Activated CD4-positive, CD25-positive, alpha-beta regulatory T cell (primary cell): ENCODE measurements at places on chromosomes 5 and 9.
A peak's percentile ranks its signal among the peaks of the same experiment; 100 is the strongest.

DNA sequence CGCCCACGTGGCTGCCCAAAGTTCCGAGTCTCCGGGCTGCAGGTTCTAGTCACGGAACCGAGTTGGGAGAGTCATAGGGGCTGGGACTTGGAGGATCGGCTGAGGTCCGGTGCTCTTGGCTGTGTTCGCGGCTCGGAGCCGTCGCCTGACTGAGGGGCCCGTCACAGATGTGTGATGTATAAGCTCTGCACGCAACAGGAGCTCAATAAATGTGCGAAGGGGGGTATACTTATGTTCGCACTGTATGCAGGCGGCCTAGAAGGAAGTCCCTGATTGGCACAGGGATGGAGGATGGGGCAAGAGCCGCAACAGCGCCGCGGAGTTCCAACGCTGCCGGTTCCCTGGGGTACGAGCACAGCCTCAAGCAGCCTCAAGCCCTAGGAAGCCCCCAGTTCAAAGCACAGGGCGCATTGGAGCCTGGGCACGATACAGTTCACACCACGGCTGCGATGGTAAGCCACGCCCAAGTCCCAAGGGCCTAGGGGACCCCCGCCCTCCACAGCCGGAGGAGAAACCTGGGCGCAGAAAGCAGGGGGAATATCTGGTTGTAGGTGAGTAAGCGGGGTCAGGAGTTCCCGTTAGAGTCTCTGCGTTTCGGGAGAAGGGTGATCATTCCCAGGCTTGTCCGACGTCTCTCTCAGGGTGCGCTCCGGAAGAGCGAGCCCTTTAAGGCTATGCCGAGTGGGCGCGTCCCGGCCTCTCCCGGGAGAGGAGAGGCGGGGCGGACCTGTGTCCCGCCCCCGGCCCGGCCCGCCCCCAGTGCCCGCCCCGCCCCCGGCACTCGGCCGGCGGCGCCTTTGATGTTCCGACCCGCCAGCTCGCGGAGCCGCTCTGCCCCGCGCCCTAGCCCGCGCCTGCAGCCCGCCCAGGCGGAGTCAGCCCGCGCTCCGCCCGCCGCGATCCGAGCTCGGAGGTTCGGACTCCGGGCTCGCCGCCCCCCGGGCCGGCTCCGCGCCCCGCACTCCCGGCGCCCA lies at the start of gene TCF7:
Gene TCF7 (plus strand): TSS at position 780 of the 974 bp plus-strand sequence. CDS start 226 bp downstream, outside the sequence.
- peak; percentile 78 for DNase-seq

- DNase-seq: no peak
These were observed 24.2 kb downstream of the AGXT2 start for GRCh38 chr5:35023391-35024178.

GRCh38 chr9:26311463-26311995 lies 581.1 kb downstream of the CAAP1 start:
- DNase-seq: no peak

- DNase-seq: no peak
These were observed 151.9 kb upstream of the SMC2 start for GRCh38 chr9:103942200-103942599.

- no peak for DNase-seq
These were observed 220.5 kb downstream of the SLC12A2 start for GRCh38 chr5:128304088-128304487.

- no peak for DNase-seq
These were observed 242.6 kb downstream of the HSPA4 start for GRCh38 chr5:133294380-133294779.
